ENCODE measurements at places on chromosomes 1 and 21. TPM values are rescaled to one million over a fixed set of nuclear protein-coding genes. Genes with fewer than 3 reads are reported as not detected.

The ADCY10 gene
- total RNA-seq, result not detected

The ZBTB21 gene
- 16.9 TPM for total RNA-seq

The PLPPR4 gene
- total RNA-seq, result 8.8 TPM

The F3 gene
- total RNA-seq, result 40.7 TPM

The KCNH1 gene
- 6.3 TPM for total RNA-seq

The CLIC6 gene
- total RNA-seq, result 0.12 TPM

The RIMS3 gene
- 0.36 TPM for total RNA-seq

The APCS gene
- total RNA-seq, result not detected

The TMPRSS15 gene
- not detected for total RNA-seq

The FLG2 gene
- not detected for total RNA-seq

The GPR89A gene
- total RNA-seq, result 31.3 TPM

The CFHR4 gene
- total RNA-seq, result not detected

The REN gene
- total RNA-seq, result not detected

All from hair follicle dermal papilla cell (primary cell).